ENCODE measurements at places on chromosomes 1 and 21.

- DNase-seq = no peak
These were observed 27.0 kb upstream of the ST6GALNAC5 start for GRCh38 chr1:76840278-76840677.

GRCh38 chr1:95657248-95657647 is 423.2 kb downstream of the RWDD3 start:
- no peak for DNase-seq

GRCh38 chr1:27713139-27713725 is 12.5 kb upstream of the FAM76A start:
- DNase-seq = no peak

GRCh38 chr1:7418442-7419080 is 352.5 kb upstream of the VAMP3 start:
- DNase-seq = no peak

DNA sequence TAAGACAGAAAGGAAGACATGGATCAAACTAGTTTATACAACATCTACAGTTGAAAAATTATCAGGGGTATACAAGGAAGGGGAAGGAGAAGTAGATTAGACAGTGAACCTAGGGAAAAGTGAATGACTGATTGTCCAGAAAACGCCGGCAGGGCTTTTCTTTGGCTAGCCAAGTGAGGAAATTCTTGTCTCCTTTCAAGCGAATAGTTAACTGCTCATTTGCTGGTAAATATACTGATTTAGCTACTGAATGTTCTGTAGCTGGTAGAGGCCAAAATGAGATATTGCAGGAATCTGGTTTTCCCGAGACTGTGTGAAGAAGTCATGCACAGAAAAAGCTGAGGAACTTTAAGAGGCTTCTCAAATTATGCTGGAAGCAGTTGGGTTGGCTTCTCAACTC is 128.5 kb upstream of the ZNHIT6 start:
- DNase-seq = no peak

GRCh38 chr1:34358636-34359035 is 181.9 kb downstream of the C1orf94 start:
- DNase-seq = no peak

DNA sequence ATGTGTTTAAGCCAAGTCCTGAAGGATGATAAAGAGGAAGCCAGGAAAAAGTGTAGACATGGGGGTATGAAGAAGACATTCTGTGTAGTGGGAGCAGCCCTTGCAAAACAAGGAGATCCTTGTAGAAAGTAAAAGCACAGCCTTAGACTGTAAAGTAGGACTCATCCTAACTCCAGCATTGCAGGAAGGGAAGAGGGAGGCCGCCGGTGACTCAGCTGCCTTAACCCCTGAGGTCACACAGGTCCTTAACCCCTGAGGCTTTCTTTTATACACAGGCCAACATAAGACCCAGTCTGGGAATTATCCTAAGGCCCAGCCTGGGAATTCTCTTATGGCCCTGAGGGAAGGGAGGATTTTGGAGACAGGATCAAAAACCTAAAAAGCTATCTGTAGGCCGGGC is 18.0 kb downstream of the PGM1 start:
- no peak for DNase-seq

GRCh38 chr1:62753031-62753965 is 30.6 kb upstream of the ATG4C start:
- DNase-seq = no peak

GRCh38 chr1:153783233-153784190 is 8.3 kb downstream of the SLC27A3 start:
- peak; percentile 80 for DNase-seq

DNA sequence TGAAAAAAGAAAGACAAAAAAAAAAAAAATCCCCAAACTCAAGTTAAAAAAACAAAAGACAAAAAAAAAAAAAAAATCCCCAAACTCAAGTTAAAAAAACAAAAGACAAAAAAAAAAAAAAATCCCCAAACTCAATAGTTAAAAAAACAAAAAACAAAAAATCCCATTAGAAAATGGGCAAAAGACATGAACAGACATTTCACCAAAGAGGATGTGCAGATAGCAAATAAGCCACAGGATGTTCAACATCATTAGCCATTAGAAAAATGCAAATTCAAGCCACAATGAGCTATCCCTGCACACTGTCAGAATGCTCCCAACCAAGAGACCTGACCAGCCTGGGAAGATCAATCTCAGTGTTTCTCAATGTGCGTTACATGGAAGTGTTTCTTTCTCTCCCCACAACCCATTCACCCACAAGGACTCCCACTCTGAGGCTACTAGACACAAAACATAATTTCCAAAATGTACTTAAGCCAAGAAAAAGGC is 33.9 kb downstream of the MRAP start:
- DNase-seq = no peak

DNA sequence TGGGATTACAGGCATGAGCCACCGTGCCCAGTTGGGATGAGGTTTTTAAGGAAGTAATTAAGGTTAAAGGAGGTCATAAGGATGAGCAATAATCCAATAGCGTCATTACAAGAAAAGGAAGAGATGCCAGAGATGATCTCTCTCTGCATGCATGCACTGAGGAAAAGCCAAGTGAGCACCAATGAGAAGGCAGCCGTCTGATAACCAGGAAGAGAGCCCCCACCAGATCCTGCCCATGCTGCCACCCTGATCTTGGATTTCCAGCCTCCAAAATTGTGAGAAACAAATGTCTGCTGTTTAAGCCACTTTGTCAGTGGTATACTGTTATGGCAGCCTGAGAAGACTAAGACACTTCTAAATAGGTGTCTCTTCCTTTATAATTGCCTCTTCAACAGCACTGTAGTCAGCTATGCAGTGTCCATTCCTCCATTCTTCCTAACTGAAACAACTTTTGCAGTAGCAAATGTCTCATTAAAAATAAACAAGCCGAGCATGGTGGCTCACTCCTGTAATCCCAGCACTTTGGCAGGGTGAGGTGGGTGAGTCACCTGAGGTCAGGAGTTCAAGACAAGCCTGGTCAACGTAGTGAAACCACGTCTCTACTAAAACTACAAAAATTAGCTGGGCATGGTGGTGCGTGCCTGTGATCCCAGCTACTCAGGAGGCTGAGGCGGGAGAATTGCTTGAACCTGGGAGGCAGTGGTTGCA is 216.2 kb upstream of the RUNX1 start:
- DNase-seq = no peak

DNA sequence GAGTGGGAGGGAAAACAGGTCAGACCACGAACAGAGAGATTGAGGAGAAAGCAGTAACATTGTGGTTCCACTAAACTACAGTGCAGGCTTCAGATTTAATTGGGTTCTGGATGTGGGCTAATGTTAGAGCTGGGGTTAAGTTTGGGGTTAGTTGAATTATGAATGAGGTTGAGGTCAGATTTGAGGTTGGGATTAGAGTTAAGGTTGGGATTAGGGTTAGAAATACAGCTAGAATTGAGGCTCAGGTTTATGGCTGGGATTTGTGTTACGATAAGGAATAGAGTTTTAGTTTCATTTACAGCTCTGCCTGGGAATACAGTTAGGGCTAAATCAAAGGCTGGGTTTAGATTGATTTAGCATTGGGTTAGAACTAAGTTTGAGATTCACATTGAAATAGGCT is 1.8 kb upstream of the VSIG8 start:
- DNase-seq = no peak

- no peak for DNase-seq
These were observed 62.5 kb downstream of the NDUFS5 start for GRCh38 chr1:39088658-39089057.

GRCh38 chr1:173014160-173014559 is 36.6 kb downstream of the TNFSF18 start:
- DNase-seq = no peak
